Activated gamma-delta T cell (primary cell): ENCODE measurements at places on chromosomes 6 and 20.

DNA sequence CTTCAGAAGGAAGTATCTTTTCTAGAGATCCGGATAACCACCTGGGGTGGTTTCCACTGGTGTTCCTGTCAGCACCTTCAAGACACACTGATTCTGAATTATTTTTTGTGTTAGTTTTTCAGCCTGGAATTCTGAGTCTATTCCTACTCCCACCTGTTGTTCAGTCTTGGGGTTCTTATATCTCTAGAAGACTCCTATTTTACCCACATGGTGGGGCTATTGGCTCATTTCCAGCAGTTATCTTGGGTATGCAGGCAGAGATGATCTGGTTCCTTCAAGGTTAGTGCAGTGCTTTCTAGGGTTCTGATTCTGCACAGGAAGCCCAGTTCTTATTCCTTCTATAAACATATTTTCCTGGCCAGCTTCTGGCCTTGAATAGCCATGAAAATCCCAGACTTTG is 175.6 kb upstream of the PDE7B start:
- DNase-seq = no peak

DNA sequence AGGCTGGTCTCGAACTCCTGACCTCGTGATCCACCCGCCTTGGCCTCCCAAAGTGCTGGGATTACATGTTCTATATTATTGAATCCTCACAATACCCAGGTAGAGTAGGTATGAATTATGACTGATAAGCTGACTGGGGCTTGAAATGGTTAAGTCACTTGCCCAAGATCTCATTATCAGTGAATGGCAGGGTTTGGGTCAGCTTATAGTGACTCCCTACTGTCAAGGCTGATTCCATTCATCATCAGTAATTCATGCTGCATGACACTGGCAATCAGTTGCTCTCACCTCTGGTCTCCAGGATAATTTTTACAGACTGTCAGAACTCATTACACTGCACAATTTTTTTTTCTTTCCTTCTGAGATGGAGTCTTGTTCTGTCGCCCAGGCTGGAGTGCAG is 127.6 kb downstream of the KIF13A start:
- DNase-seq = no peak

GRCh38 chr20:61927193-61927825 is 138.4 kb downstream of the TAF4 start:
- DNase-seq = no peak

DNA sequence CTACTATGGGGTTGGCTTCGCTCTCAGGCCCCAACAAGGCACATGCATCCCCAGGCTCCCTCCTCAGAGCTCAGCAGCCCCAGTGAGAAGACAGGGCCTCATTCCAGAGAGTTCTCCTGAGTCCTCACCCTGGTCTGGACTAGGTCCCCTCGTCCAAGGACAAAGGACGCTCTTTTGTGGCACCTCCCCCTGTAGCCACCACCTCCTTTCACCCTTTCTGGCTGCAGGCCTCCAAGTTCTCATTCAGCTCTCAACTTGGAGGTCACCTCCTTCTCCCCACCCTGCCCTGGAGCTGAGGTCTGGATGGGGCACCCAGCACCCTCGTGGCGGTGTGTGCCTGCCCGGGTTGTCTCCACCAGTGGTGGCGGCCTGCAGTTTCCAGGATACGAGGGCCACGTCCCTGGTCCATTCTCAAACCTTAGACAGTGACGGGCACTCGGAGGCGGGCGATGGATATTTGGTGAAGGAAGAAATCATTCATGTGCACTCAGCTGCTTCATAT is 2.5 kb downstream of the UNC93A start:
- no peak for DNase-seq

DNA sequence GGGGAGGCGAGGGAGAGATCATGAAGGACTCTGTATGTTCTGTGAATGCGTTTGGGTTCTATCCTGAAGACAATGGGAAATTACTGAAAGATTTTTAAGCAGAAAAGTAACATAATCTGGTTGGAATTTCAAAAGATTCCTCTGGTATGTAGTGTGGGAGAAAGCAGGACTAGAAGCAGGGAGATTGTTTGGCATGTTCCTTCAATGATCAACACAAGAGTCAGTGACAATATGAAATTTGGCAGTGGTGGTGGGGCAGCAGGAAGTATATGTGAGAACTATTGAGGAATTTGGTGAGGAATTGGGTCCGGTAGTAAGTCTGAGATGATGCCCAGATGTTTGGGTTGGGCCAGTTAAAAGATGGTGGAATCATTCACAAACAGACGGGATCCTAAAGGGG is 348.7 kb downstream of the CD83 start:
- no peak for DNase-seq

GRCh38 chr6:78995946-78996345 is 82.1 kb downstream of the PHIP start:
- no peak for DNase-seq

GRCh38 chr6:45807311-45808041 is 208.2 kb downstream of the CLIC5 start:
- no peak for DNase-seq

DNA sequence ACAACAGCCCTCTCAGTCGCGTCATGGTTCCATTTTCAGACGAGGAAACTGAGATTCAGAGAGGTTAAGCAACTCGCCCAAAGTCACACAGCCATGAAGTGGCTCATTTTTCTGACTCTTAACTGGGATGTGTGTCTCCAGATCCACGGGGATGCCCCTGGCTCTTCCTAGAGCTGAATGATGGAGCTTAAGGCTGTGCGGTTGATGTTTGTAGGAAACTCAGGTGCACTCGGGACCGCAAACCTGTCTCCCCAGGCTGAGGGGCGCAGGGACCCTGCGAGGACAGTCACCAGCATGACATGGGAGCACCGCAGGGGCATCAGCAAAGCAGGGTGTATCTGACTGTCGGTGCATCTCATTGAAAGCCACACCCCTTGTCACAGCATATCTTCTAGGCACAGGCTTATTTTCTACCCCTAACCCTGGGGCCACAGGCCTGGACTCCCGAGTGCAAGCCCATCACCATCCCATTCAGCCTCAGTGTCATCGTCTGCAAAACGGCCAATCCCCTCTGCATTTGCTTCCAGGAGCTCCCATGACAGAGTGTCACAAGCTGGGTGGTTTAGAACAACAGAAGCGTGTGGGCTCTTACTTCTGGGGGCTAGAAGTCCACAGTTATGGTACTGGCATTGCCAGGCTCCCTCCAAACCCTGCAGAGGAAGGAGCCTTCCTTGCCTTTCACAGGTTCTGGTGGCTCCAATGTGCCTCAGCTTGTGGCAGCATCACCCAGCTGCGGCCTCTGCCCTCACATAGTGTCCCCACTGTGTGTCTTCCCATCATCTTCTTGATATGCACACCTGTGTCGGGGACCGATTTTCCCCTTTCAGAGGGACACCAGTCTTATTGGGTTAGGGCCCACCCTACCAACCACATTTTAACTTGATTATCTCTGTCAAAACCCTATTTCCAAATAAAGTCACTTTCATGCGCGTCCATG is 9.9 kb upstream of the ARHGAP40 start:
- DNase-seq = no peak

- DNase-seq = no peak
These were observed 575 bp upstream of the MICAL1 start for GRCh38 chr6:109456111-109456583.

DNA sequence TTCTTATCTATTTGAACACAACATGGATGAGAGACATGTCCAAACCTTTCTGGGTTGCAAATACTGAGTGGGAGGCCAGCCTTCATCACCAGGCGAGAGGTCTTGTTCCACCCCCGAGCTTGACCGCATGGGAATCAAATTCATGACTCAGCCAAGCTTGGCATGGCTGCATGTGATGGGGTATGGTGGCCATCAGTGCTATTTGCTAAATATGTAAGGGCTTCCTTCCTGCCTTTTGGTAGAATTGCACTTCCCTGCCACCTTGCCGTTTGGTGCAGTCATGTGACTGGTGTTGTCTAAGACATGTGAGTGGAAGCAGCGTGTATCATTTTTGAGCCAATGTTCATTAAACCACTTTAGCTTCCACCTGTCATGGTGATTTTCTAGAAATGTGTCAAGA is 508.9 kb upstream of the SULF2 start:
- DNase-seq = no peak
